Ammon's horn (tissue), 1 donor: ENCODE measurements at places on chromosomes 12 and 14.

- DNase-seq = no peak
These were observed 1316.7 kb upstream of the TMEM132C start for GRCh38 chr12:126950266-126950665.

- DNase-seq = peak; percentile 40
These were observed 50.8 kb downstream of the RPS6KA5 start for GRCh38 chr14:91009501-91010152.

- no peak for DNase-seq
These were observed 150.4 kb upstream of the MAX start for GRCh38 chr14:65252482-65253255.

- peak; percentile 32 for DNase-seq
These were observed 15.1 kb downstream of the SUDS3 start for GRCh38 chr12:118391424-118391823.

GRCh38 chr12:112842441-112842840, 50.9 kb downstream of the RPH3A start:
- no peak for DNase-seq

- DNase-seq = no peak
These were observed 152.1 kb upstream of the PLEKHG7 start for GRCh38 chr12:92550661-92551060.

- peak; percentile 72 for DNase-seq
These were observed 24.7 kb upstream of the IRF2BPL start for GRCh38 chr14:77053046-77053841.
